ENCODE measurements at places on chromosomes 2 and 18.

DNA sequence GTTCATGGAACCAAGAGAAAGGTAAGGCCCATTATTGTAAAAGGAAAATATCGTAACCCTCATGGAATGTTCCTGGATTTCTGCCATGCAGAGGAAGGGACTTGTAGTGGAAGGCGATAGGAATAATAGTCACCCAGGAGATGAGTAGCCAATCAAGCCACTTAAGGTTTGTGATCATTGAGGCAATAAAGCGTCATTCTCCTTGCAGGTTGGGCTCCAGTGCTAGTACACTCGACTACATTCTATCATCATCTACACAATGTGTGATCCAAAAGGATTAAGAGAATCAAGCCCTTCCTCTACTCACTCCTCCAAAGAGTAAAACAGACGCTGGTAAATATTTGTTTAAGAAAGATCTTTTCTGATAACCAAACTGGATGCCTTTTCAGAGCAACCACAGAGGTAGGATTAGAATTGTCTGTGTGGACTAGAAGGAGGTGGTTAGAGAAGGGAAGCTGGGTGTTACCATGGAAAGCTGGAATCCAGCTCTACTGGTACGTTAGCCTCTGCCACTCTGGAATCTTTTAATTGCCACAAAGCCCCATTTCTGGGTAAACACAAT, 245.7 kb downstream of the IKZF2 start:
- no peaks in the 10 kb centered on the region for H3K36me3 ChIP-seq
- no peak for DNase-seq
- peaks cover 9% of the 10 kb centered on the region for H3K4me1 ChIP-seq
- H3K27me3 ChIP-seq: no peaks in the 10 kb centered on the region
- peak overlapping the region; percentile 85 for H3K27ac ChIP-seq
- H3K4me3 ChIP-seq: no peak overlapping the region

DNA sequence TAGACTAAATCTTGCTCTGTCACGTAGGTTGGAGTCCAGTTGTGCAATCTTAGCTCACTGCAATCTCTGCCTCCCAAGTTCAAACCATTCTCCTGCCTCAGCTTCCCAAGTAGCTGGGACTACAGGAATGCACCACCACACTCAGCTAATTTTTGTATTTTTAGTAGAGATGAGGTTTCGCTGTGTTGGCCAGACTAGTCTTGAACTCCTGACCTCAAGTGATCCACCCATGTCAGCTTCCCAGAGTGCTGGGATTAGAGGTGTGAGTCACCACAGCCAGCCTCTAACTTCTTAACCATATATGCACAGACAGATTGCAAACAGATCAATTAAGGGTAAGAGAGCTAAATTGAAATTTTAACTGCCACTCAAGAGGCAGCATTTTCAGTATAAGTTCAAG, 22.1 kb upstream of the CNGA3 start:
- DNase-seq: no peak
- no peak overlapping the region for H3K27ac ChIP-seq
- no peaks in the 10 kb centered on the region for H3K4me1 ChIP-seq
- no peaks in the 10 kb centered on the region for H3K27me3 ChIP-seq
- H3K4me3 ChIP-seq: no peak overlapping the region

DNA sequence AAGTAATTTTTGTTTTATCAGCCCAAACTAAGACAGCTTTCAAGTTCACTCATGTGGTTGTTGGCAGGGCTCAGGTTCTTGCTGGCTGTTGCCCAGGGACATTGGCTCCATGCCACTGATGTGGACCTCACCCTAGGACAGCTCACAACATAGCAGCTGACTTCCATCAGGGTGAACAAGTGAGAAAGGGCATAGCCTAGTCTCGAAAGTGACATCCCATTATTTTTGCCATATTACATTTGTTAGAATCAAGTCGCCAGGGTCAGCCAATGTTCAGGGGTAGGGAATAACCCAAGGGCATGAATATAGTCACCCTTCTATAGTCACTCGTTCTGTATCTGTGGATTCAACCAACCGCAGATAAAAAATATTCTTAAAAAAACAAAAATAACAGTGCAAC, 10.7 kb upstream of the CWC22 start:
- no peaks in the 10 kb centered on the region for H3K27me3 ChIP-seq
- no peak for DNase-seq
- H3K4me3 ChIP-seq: no peak overlapping the region
- no peaks in the 10 kb centered on the region for H3K4me1 ChIP-seq
- H3K27ac ChIP-seq: no peak overlapping the region

DNA sequence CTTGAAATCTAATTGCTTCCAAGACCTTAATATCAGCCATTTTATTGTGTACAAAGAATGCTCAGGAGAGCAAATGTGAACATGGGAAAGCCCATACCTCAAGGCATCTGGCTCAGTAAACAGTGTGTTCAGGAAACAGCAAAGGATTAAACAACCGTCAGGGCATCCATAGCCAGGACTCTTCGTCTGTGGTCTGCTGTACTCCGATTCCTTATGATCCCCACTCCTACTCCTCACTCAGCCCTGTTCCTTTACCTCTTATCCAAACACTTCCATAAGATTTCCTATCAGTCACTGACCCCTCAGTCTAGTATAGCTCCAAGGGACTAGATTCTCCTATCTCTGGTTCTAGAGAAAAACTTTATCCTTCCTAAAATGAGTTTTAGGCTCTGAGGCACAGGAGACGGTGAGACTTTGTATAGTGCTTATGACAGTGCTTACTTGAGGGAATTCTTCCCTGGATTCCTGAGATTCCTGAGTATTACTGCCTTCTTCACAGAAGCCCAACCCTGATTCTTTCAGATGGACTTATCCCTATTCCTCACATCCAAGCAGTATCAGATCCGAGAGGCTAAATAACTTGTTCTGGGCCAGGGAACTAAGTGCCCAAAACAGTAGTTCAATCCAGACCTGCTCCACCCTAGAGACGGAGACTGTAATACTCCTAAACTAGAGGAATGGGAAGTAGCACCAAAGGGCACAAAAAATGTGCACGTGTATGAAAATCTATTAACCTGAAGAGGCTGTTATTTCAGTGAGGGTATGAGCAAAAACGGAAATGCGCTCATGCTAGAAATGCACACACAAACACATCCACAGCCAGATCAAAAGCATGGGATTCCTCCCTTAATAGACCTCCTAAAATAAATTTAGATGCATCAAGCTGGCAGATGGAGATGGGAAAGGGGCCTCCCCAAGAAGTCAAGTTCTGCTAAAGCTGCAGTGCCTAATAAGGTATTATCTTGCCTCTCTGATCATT, 42.1 kb upstream of the SIGLEC15 start:
- no peaks in the 10 kb centered on the region for H3K27me3 ChIP-seq
- no peak for DNase-seq
- H3K4me3 ChIP-seq: no peak overlapping the region

DNA sequence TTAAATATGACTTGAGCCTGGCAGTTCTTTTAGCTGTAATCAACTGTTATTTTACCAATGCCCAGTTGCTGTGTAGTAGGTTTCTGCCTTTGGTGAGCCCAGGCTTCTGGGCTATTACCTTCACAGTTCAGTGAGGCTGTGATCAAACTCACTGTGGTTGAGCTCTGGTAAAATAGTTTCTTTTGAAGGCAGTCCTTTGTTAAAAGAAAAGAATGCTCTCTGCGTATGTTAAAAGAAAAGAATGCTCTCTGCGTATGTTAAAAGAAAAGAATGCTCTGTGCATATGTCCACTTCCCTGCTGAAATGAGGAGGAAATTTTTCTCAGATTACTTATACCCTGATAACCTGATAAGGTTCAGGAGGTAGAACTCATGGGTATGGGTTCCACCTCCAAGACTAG, 244.3 kb downstream of the RNF144A start:
- H3K27ac ChIP-seq: no peak overlapping the region
- no peaks in the 10 kb centered on the region for H3K4me1 ChIP-seq
- DNase-seq: no peak
- H3K36me3 ChIP-seq: no peaks in the 10 kb centered on the region
- no peak overlapping the region for H3K4me3 ChIP-seq

Measured in esophagus squamous epithelium (tissue), 5 donors.